Stimulated activated CD4-positive, alpha-beta T cell treated with anti-CD3 and anti-CD28 coated beads, Interleukin-2, amount 100 ng/mL, for 4 hours (primary cell): ENCODE measurements at places on chromosomes 2 and 18.

DNA sequence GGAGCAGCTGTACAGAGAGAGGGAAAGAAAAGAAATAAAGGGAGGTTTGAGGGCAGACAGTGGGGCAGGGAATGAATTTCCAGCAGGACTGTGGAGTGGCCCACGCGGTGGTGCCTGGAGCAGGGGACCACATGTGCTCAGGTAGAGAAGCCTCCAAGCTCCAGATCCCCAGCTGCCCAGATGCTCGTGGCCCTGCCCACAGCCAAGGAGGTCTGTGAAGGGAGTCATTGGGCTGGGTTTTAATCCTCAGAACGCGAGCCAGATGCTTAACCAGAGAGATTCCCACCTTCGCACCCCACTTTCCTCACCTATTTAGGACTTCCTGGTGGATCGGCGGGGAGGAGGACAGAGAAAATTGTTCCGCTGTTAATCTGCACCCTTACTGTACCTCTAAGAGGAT is 369.4 kb downstream of the PARD3B start:
- DNase-seq: no peak

- no peak for DNase-seq
Observed at GRCh38 chr2:224110811-224111210, 71.7 kb upstream of the SERPINE2 start.

GRCh38 chr2:217691920-217692666 is 310.7 kb downstream of the TNS1 start:
- no peak for DNase-seq

GRCh38 chr2:215878476-215879063 is 134.8 kb downstream of the MREG start:
- DNase-seq: no peak

DNA sequence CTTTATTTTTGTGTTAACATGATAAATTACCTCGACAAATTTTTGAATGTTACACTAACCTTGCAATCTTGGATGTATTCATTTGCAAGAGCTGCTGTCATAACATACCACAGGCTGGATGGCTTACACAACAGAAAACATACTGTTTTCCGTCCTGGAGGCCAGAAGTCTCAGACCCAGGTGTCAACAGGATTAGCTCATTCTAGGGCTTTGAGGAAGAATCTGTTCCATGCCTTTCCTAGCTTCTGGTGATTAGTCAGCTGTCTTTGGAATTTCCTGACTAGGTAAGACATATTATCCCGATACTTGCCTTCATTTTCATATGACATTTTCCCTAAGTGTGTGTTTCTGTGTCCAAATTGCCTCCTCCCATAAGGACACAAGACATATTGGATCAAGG is 188.6 kb upstream of the CDH19 start:
- no peak for DNase-seq

GRCh38 chr2:75140288-75140687 is 59.0 kb downstream of the TACR1 start:
- no peak for DNase-seq

DNA sequence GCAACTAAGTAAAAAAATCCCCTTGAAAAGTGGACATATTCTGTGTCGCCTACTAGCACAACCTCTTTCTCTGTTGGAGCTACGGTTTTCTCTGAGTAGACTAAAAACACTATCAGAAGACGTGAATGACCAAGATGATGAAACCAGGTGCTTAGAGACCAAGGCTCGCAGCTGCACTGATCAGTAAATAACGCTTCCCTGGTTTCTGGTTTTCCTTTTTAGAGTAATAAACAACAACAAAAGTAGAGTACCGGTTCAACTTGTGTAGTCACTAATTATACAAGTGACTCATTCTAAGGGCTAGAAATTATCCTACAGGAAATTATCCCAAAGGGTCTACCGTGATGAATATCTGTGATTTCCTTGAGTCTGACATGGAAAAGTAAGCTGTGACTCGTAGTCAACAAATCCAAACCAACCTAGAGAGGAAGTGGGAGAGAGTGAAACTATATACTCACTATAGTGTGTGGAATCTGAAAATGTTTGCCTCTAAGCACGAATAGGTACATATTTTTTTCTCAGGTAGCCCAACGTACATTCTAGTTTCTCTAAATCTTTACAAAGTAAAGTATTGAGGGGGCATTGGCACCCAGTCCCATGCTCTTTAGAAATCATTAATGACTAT is 17.8 kb downstream of the RASGRP3 start:
- DNase-seq: no peak

GRCh38 chr2:134107402-134107801 is 146.5 kb upstream of the MGAT5 start:
- no peak for DNase-seq

GRCh38 chr18:23982155-23983079 is 32.1 kb upstream of the TTC39C start:
- no peak for DNase-seq

- no peak for DNase-seq
Observed at GRCh38 chr2:113012436-113013335, 7.4 kb downstream of the IL36A start.

GRCh38 chr18:76720683-76721082 is 101.7 kb upstream of the ZNF236 start:
- DNase-seq: no peak

DNA sequence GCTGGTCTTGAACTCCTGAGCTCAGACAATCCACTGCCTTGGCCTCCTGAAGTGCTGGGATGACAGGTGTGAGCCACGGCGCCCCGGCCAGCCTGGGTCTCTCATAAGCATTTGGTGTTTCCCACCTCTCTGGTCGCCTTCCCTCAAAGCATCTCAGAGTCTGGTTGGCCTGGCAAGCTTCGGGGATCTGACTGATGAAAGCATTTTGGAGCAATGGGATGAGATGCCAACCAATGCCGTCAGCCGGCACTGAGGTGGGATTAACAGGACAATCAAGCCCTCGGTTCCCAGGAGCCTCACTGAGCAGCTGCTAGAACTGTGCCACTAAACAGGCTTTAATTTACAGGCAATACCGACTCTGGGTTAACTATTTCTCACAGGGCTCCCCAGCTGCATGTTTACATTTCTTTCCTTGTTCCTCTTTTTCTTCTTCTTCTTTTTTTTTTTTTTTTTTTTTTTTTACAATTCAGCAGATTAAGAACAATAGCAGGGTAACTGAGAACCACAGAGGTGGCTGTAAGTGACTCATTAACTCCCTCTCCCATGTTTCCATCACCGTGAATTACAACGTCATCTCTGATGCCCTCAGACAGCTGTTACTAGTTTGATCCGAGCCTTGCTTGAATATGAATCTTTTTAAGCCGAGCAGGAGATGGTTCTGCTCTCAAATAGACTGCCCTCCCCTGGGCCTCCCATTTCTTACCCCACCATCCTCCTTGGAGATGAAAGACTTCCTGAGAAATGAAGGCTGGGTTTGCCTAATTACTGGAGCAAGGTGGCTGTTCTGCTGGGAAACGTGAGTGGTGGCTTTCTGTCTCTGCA is 37.9 kb downstream of the ODC1 start:
- no peak for DNase-seq

DNA sequence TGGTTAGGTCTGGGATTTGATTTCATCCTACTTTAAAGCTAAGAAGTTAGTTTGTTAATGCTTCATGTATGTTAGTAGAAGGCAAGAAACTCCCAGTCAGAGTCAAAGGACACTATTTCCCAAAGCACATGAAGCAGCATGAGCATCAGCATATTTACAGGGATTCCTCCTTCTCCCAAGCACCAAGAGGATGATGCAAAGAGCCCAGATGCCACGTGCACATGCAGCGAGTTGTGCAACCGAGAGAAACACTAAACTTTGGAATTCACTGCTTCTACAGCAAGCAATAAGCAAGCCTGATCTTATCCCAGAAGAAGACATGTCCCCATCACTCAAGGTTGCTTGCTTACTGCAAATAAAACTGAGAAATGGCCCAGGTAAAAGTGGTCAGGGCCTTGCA is 32.5 kb downstream of the CPO start:
- no peak for DNase-seq

DNA sequence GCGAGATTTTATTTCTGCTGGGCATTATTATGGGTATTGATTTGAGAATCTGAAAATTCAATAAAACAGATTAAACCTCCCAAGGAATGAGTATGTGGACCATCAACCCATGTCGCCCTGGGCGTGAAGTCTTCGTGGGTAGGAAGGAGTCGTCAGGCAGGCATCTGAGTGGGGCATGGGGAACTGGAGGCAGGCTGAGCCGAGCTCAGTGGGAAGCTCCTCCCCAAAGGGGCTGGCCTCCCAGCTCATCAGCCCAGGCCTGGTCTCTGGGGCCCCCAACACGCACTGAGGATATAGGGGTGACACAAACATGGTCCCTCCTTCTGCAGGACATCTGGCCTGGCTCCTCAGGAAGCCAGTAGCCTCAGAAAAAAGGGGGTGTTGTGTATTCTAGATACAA is 265.2 kb downstream of the TFCP2L1 start:
- no peak for DNase-seq

DNA sequence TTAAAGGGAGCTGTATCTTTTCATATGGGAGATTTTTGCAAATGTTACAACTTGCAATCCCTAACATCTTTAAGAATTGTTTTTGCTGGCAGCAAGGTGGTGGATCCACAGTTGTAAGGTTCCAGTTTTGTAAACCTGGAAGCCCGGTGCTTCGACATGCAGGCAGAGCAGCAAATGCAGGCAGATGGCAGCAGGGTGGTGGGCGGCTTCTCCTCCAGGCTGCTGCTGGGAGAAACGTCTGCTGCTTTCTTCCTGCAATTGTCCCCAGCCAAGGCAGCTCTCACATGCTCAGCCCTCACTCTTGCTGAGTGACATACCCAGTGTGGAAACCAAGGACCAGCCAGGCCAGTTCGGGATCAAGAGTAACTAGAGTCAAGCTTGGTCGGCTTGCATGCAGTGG is 166.0 kb downstream of the SEPTIN10 start:
- no peak for DNase-seq

DNA sequence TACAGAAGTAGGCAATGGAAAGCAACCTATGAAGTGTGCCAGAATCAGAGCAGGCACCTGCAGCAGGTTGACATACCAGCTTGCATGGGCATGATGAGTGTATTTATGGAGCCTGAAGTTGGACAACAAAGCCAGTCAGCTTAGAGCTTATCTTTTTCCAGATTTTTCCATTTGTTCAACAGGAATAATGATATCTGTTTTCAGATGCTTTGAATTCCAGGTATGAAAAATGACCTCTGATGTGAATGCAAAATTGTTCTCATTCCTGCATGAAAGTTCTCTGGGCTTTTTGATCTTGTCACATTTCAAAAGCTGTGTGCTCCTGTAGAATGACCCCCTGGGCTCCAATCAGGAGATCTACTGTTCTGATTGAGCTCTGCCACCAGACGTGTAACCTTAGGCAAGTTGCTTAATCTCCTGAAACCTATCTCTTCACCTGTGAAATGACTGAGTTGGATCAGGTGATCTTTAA is 38.2 kb upstream of the VIT start:
- DNase-seq: no peak

DNA sequence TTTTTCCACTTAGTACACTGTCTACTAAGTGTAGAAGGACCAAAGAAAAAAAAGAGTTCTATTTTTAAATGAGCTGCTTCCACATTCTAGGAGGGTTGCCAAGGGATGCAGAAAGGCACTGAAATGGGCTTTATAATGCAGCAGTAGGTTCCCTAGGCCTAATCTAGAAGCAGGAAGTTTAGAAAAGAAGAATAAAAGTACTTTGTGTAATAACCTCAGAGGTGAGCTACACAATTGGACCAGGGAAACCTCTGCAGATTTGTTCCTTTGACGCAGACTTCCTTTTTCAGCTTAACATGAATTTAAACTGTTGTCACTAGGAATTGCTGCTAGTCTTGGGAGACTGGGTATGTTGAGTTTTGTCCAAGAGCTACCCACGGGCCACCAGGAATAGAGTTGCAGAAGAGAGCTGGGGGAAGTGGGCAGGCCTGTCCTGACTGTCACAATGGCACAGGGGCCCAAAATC is 34.6 kb upstream of the RAB1A start:
- no peak for DNase-seq

- DNase-seq: no peak
Observed at GRCh38 chr2:167048829-167049228, 160.5 kb downstream of the XIRP2 start.

DNA sequence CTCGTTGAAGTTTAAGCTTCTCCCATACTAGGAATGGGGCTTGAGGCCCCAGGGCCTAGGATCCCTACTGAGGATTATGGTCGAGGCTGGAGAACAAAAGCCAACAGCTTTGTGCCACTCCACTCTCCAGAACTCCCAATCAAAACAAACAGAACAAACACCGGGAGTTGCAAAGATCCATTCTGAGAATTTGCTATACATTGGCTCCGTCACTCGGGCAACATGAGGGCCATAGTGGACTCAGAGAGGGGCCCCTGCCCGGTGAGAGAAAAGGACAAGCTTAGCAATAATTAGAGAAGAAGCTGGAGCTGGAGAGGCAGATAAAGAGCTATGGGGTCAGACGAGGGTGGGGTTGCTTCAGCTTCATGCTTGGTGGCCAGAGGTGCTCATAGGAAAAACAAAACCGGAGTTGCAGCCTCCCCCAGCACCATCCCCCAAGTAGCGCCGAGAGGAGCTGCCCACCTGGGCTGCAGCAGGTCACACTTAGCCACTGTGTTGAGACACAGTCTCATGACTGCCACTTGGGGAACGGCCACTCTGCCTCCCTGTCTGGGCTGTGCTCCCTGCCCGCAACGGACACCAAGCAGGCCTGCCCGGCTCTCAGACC is 142.3 kb upstream of the HAAO start:
- no peak for DNase-seq

GRCh38 chr2:226023383-226023782 is 623.9 kb downstream of the NYAP2 start:
- DNase-seq: no peak

DNA sequence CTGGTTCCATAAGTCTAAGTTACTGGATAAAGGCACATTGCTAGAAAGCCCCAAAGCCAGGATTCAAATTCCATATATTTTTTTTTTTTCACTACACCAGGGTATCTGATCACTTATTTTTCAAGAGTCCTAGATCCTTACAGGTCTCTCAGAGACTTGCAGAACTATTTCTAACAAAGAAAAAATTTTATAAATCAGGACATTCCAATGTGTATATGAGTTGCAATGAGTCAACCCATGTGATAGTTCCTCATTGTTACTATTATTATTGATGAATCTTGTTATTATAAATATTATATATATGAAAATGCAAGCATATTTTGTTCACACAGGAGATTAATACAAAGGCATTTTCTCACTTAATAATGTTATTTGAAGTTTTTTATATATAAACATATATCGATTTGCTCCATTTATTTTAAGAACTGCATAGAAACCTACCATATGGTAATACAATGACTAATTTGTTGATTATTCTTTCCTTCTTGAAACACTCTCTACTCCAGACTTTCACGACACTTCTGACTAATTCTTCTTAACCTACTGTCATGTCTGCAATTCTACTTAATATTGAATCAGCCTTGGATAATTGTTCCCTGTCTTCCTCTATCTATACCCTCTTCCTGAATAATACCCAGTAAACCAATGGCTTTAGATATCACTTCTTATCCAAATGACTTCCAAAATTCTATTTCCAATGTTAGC is 968.4 kb upstream of the NRXN1 start:
- no peak for DNase-seq

DNA sequence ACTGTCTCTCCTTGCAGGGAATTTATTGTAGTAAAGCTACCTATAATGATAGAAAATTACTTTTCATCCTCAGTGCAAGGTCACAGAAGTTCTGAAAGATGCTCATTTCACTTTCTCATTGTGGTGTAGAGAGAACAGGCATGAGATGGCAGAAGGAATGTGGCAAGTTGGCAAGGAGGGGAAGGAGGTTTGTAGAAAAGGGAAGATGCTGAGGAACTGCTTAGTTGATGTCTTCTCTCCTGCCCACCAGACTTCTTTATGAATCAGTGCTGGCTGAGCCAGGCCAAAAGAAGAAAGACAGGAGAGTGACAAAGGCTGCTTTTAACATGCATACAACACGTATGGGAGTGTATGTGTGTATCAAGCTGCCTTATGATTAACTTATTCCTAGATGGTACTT is 164.4 kb downstream of the PRPF40A start:
- no peak for DNase-seq

GRCh38 chr2:65377556-65378192 is 54.7 kb downstream of the SPRED2 start:
- DNase-seq: no peak
